ENCODE measurements at places on chromosomes 4 and X. TPM values are rescaled to one million over a fixed set of nuclear protein-coding genes. Genes with fewer than 3 reads are reported as not detected.

- DNase-seq = no peak
Observed at GRCh38 chr4:53744446-53745160, 153.3 kb upstream of the LNX1 start.

GRCh38 chr4:115213716-115214115 is 100.3 kb upstream of the NDST4 start:
- no peak for DNase-seq

GRCh38 chr4:3644849-3645627 is 112.8 kb upstream of the LRPAP1 start:
- no peak for DNase-seq

RASL11B gene
- total RNA-seq = not detected

DNA sequence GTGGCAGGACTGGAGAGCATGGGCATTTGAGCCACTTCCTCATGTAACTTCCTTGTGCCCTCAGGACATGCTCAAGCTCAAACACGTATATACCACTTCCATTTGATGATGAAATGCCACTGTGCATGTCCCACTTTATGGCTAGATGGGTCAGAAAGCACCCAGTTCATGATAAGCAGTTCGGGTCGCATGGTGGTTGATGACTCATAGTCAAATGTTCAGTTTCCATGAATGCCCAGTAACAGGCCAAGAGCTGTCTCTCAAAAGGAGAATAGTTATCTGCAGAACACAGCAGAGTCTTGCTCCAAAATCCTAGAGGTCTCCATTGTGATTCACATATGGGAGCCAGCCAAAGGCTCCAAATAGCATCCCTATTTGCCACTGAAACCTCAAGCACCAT is 48.9 kb upstream of the SPIN3 start:
- DNase-seq = no peak

DNA sequence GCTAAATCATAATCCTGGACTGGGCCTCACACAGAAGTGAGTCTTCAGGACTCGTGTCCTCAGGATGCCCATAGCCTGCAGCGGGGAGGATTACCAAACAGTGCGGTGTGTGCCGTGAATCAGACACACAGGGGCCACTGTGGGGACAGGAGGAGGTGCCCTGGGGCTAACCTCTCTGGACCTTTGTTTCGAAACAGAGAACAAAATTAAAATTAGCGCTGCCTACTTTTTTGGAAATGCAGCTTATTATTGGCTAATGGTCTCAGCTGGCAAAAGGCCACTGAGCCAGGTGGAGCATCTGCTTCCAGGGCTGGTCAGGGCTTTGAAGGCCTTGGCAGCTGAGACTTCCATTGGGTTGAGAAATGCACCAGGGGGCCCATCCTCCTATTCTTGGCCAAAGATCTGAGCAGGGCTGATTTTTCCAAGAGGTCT is 236.2 kb downstream of the EVC2 start:
- DNase-seq = no peak

- no peak for DNase-seq
Observed at GRCh38 chr4:150849016-150849415, 166.1 kb downstream of the LRBA start.

GRCh38 chr4:90081432-90082144 is 45.6 kb upstream of the CCSER1 start:
- no peak for DNase-seq

- no peak for DNase-seq
Observed at GRCh38 chr4:33134366-33134765, 2414.2 kb downstream of the PCDH7 start.

DYNLT3 gene
- 11.0 TPM for total RNA-seq

DNA sequence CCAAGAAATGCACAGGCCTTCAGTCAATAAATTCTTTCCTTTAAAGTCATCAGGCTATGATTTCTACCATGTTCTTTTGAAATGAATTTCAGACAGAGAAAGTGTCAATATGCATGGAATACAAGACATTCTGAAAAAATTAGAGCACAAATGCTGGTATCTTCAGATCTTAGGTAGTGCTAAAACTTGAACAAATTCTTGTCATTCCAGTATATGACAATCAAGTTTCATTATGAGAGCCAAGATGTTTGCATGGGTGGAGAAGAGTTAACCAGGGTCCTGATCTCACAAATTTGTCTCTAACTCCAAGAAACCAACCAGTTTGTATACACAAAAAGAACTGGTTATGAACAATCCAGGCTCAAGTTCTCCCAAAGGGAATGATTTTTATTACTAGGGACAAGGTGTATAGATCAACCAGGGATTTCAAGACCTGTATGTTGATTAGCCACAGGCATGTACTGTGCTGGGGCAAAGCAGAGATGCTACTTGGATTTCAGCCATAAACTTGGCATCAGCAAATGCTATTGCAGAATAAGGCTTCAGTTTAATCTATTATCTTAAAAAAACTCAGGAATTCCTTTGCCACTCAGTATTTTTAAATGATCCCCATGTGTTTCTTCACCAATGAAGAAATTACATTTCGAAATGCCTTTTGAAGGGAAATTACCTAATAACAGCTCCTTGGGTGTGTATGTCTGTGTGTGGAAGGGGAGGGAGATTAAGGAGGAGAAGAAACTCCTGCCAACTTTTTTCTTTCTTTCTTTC is 69.7 kb downstream of the FANCB start:
- no peak for DNase-seq

- peak; percentile 33 for DNase-seq
Observed at GRCh38 chr4:80540785-80541469, 205.4 kb downstream of the CFAP299 start.

Data from naive thymus-derived CD4-positive, alpha-beta T cell (primary cell).